Central memory CD4-positive, alpha-beta T cell (primary cell): ENCODE measurements at places on chromosomes 6 and 20.

- DNase-seq: no peak
Observed at GRCh38 chr6:168655462-168656152, 214.6 kb downstream of the SMOC2 start.

GRCh38 chr6:169653691-169654090 lies 48.1 kb downstream of the WDR27 start:
- no peak for DNase-seq

GRCh38 chr6:131803007-131803769 lies 4.6 kb upstream of the ENPP1 start:
- DNase-seq: peak; percentile 24

GRCh38 chr6:43335469-43335868 lies 26.8 kb upstream of the CRIP3 start:
- DNase-seq: no peak
